ENCODE measurements at places on chromosomes 7 and 10. TPM values are rescaled to one million over a fixed set of nuclear protein-coding genes. Genes with fewer than 3 reads are reported as not detected.

Gene ADARB2
- total RNA-seq, result 0.10 TPM

Gene CTTNBP2
- 0.43 TPM for total RNA-seq

Gene CPA2
- total RNA-seq, result 2.0 TPM

Gene BCL7B
- total RNA-seq, result 38.8 TPM

Gene PRKAR2B
- total RNA-seq, result 12.3 TPM

Gene SLC29A3
- 1.8 TPM for total RNA-seq

Gene SPDYE2B
- not detected for total RNA-seq

Gene GPR15LG
- total RNA-seq, result not detected

Gene FAM20C
- total RNA-seq, result 6.1 TPM

Gene PCLO
- 5.7 TPM for total RNA-seq

Gene FUOM
- not detected for total RNA-seq

Gene ANKRD61
- total RNA-seq, result 0.63 TPM

Gene INHBA
- total RNA-seq, result 0.08 TPM

Gene CYP2C8
- total RNA-seq, result not detected

Gene PTN
- total RNA-seq, result 0.23 TPM

Gene BTBD16
- not detected for total RNA-seq

Gene CCDC3
- total RNA-seq, result 112 TPM

Gene PBLD
- 0.89 TPM for total RNA-seq

Gene SAP25
- total RNA-seq, result 0.30 TPM

Measured in SJCRH30 (cell line).